Left ventricle myocardium inferior (tissue), 1 donor: ENCODE measurements at places on chromosomes 2 and 18. TPM values are rescaled to one million over a fixed set of nuclear protein-coding genes. Genes with fewer than 3 reads are reported as not detected.
A peak's percentile ranks its signal among the peaks of the same experiment; 100 is the strongest.

DNA sequence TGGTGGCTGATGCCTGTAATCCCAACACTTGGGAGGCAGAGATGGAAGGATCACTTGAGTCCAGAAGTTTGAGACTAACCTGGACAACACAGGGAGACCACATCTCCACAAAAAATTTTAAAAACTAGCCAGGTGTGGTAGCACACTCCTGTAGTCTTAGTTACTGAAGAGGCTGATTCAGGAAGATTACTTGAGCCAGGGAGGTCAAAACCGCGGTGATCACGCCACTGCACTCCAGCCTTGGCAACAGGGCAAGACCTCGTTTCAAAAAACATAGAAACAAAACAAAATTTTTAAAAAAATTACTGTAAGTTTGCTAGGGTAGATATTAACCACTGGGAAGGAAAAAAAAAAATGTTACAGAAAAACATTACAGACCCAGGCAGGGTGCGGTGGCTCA is 5.8 kb downstream of the ATL2 start:
- H3K4me1 ChIP-seq = peaks cover 58% of the 10 kb centered on the region
- H3K27me3 ChIP-seq = no peaks in the 10 kb centered on the region
- no peak for DNase-seq
- H3K27ac ChIP-seq = no peak overlapping the region
- no peaks in the 10 kb centered on the region for H3K36me3 ChIP-seq

GRCh38 chr2:163655667-163656066 is 80.1 kb downstream of the FIGN start:
- no peaks in the 10 kb centered on the region for H3K36me3 ChIP-seq
- peak overlapping the region; percentile 11 for H3K4me3 ChIP-seq
- H3K27me3 ChIP-seq = no peaks in the 10 kb centered on the region
- H3K4me1 ChIP-seq = peaks cover 61% of the 10 kb centered on the region

DNA sequence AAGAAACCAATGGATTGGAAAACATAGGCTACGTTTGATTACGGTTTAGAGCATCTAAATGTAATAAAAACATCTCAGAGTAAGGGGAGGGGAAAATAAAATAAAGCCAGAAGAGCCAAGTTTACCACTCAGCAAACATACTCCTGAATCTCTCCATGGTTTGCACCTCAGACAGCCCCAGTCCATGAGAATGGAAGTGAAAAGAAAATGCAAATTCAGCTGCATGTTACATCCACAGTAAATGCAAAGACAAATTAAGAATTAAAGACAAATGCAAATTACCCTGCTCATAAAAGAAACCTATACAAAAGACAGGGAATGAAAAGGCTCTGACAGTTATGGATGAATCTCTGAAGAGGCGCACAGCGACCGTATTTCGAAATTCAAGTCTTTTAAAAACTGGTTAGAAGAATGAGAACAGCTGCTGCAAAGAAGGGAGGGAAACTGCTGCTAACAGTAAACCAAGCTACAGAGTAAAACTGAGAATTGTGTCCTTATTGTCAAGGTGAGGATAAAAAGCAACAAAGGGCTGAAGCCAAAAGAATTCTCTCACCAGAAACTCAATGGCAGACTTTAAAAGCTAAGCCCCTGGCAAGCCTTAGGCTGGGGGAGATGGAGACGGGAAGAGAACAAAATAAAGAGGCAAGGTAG is 197.9 kb upstream of the ACVR2A start:
- H3K36me3 ChIP-seq = no peaks in the 10 kb centered on the region
- H3K4me1 ChIP-seq = no peaks in the 10 kb centered on the region
- DNase-seq = no peak
- H3K27me3 ChIP-seq = no peaks in the 10 kb centered on the region

DNA sequence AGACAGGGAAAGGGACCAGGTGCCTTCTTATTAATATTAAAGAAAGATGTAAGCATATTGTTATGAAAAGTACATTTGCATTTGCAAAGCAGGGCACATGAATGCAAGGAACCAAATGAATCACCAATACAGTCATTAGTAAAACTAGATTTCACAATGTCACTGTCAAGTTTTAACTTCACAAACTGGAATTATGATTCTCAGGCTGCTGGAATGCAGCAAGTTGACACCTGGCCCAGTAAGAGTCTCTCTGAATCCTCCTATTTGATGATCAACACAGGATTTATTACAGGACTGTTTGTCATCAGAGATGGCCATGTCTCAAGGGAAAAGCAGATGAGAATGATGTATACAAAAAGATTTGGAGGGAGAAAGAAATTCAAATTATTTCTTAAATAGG is 72.9 kb upstream of the STK39 start:
- no peak overlapping the region for H3K27ac ChIP-seq
- H3K36me3 ChIP-seq = no peaks in the 10 kb centered on the region
- no peak overlapping the region for H3K4me3 ChIP-seq
- peaks cover 13% of the 10 kb centered on the region for H3K4me1 ChIP-seq
- H3K27me3 ChIP-seq = peaks cover 6% of the 10 kb centered on the region

- no peak for DNase-seq
- peak overlapping the region; percentile 7 for H3K27ac ChIP-seq
- no peaks in the 10 kb centered on the region for H3K36me3 ChIP-seq
- H3K27me3 ChIP-seq = no peaks in the 10 kb centered on the region
- H3K4me3 ChIP-seq = peak overlapping the region; percentile 77
- H3K4me1 ChIP-seq = peaks cover 48% of the 10 kb centered on the region
Observed at GRCh38 chr2:96762529-96763311, 2.0 kb downstream of the CNNM4 start.

- H3K4me3 ChIP-seq = peak overlapping the region; percentile 69
- DNase-seq = no peak
- H3K36me3 ChIP-seq = no peaks in the 10 kb centered on the region
Observed at GRCh38 chr18:57630754-57631595, 9.3 kb upstream of the NARS1 start.

- no peak overlapping the region for H3K27ac ChIP-seq
- H3K36me3 ChIP-seq = peaks cover 96% of the 10 kb centered on the region
- no peak overlapping the region for H3K4me3 ChIP-seq
- peaks cover 8% of the 10 kb centered on the region for H3K4me1 ChIP-seq
- no peak for DNase-seq
Observed at GRCh38 chr2:178498137-178498536, 17.9 kb downstream of the PLEKHA3 start.

- no peaks in the 10 kb centered on the region for H3K4me1 ChIP-seq
- no peak overlapping the region for H3K4me3 ChIP-seq
- no peak overlapping the region for H3K27ac ChIP-seq
- no peaks in the 10 kb centered on the region for H3K36me3 ChIP-seq
- H3K27me3 ChIP-seq = peaks cover 5% of the 10 kb centered on the region
- no peak for DNase-seq
Observed at GRCh38 chr18:63054901-63055584, 264.5 kb downstream of the BCL2 start.

DNA sequence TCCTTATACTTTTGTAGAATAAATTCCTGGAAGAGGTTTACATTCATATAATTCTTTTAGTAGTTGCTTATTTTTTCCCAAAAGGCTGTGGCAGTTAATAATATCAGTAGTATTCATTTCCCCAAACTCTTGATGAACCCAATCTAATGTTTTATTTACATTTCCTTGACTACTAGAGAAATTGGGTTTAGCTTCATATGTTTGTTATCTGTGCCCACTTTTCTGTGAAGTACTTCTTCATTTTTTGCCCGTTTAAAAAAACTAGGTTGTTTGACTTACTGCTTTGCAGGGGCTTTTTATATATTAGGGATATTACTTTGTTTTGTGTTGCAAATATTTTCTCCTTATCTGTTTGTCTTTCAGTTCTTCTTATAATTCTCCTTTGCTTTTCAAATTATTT is 17.2 kb downstream of the RALB start:
- no peak overlapping the region for H3K4me3 ChIP-seq
- no peak for DNase-seq
- H3K27ac ChIP-seq = no peak overlapping the region
- H3K36me3 ChIP-seq = peaks cover 3% of the 10 kb centered on the region
- H3K27me3 ChIP-seq = no peaks in the 10 kb centered on the region

DNA sequence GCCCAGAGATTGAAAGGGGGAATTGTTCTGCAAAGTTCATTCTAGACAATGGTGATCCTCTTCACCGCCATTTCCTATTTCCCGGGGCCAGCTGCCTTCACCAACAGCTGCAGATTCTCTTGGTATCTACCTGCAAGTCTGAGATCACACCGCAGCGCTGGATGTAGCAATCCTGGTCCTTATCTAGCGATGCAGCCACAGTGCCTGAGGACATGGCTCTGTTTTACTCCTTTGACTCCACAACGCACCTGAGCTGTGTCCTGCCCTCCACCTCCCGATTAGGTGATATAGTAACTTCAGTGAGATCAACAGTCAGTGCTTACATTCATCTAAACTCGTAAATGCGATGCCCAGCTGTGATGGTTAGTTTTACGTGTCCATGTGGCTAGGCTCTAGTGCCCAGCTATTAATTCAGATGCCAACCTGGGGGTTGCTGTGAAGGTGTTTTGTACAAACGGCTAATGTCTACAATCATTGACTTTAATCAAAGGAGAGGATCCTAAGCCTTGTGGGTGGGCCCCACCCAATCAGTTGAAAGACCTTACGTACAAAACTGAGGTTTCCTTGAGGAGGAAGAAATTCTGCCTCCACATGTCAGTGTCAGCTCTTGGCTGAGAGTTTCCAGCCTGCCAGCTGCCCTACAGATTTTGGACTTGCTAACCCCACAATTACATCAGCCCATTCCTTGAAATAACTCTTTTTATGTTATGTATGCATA is 189.8 kb downstream of the SH3BP4 start:
- DNase-seq = no peak
- H3K36me3 ChIP-seq = no peaks in the 10 kb centered on the region
- no peaks in the 10 kb centered on the region for H3K4me1 ChIP-seq

DNA sequence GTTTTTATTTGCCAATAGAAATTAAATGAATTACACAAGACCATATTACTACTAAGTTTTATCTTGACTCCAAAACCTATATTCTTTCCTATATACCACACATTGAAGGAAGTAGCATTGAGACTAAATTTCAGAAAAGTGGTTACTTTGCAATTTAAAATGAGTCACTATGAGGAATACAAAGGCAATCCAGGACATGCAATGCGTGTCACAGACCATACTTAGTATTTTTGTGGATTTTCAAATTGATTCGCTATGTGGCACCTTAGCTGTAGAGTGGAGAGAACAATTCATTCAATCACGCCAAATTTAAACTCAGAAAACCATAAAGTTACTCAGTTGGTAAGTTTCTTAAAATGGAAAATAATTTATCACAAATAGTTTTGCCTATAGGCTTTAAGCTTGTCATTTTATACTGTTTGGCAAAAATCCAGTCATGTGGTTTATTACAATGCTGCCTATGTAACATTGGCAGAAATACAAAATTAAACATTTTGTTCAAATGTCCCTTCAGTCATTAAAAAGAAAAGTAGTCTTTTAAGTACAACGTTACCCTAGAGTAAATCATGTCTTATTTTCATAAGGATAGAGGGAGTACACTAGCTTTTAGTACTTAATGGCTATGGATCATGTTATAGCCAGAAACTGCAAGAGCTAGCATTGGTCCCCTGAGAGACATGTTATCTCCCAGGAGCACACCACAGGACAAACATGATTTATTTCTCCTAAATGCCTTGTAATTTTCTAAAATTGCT is 222.8 kb upstream of the CDH7 start:
- no peaks in the 10 kb centered on the region for H3K4me1 ChIP-seq
- no peak for DNase-seq
- H3K4me3 ChIP-seq = no peak overlapping the region
- no peaks in the 10 kb centered on the region for H3K36me3 ChIP-seq
- H3K27ac ChIP-seq = no peak overlapping the region

WDR75 gene
- 17.0 TPM for total RNA-seq

SERPINB13 gene
- total RNA-seq = not detected

MBOAT2 gene
- total RNA-seq = 5.3 TPM

SP140 gene
- total RNA-seq = 1.3 TPM
